ENCODE measurements at places on chromosomes 11 and 22. TPM values are rescaled to one million over a fixed set of nuclear protein-coding genes. Genes with fewer than 3 reads are reported as not detected.

CRYBB3 gene
- total RNA-seq: not detected

ZNF214 gene
- 5.8 TPM for total RNA-seq

TPBGL gene
- total RNA-seq: 0.16 TPM

SLC25A45 gene
- total RNA-seq: 2.0 TPM

HEPHL1 gene
- total RNA-seq: under 0.01 TPM

OR8K3 gene
- total RNA-seq: not detected

OR4S1 gene
- not detected for total RNA-seq

ACCS gene
- total RNA-seq: 11.7 TPM

PATE2 gene
- total RNA-seq: not detected

ASCL2 gene
- total RNA-seq: 3.1 TPM

C1QTNF5 gene
- 24.2 TPM for total RNA-seq

FXYD2 gene
- not detected for total RNA-seq

OR52I1 gene
- total RNA-seq: not detected

PRRG4 gene
- 0.32 TPM for total RNA-seq

Data from cardiac atrium fibroblast (primary cell).